ENCODE measurements at places on chromosomes 3 and 15. TPM values are rescaled to one million over a fixed set of nuclear protein-coding genes. Genes with fewer than 3 reads are reported as not detected.

- DNase-seq = no peak
Observed at GRCh38 chr15:71345186-71345585, 229.9 kb downstream of the THSD4 start.

DNA sequence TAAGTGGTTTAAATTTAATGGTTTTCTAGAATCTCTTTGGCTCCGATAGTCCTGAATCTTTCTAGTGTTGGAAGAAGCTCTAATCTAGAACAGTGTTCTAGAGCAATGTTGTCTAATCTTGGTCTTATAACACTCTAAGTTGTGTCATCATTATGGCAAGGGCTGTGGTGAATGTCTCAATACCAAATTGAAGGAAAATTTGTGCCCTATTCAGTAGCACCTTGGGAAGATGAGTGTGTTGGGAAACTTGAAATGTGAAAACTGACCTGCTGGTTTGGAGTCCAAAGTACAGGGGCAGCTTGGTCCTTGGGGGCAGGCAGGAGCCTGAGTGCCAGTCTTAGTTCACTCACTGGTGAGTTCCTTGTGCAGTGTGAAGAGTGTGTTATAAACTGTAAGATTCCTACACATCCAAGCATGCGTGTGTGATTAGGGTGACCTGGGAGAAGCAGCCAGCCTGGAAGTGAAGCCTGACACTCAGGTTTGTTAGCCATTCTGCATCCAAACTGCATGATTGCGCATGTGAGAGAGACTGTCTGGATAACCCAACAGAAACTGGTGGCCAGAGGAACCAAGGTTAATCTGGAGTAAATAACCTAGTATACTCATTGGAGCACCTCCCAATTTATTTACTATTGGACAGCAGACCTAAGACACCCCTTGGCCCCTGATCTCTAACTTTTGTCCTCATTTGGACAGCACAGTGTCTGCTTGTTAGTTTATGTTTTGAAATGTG lies 14.6 kb downstream of the ZNF592 start:
- DNase-seq = no peak

DNA sequence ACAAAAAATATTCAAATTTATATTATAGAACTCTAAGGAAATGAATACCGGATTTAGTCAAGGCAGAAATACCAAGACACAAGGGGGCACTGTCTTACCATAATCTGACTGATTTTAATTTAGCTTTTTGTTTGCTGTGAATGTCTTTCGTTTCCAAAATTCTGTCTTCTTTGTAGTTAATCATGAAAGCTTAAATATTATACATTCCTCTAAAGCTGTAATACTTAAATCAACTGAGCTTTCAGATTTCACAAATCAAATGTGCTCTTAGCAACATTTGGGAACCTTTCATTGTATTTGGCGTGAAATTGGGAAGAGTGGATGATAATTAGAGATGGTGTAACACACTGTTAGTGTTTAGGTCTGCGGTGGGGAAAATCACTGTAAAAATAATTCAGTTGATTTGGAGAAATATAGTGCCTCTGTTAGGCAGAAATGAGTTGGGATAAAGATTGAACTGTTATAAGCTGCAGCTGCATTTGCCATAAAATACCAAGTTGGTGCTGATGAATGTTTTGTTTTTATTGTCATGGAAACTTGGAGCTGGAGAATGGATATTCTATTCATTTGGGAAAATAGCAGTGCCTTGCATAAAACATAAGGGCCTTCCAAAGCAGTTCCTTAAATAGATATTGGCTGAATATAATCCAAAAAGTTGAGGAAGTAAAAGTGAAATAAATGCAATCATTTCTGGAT lies 228.2 kb downstream of the TCF12 start:
- no peak for DNase-seq

The PPP1R2 gene
- total RNA-seq = 52.2 TPM

The NEO1 gene
- total RNA-seq = 36.0 TPM

The KPNA4 gene
- total RNA-seq = 78.1 TPM

- no peak for DNase-seq
Observed at GRCh38 chr15:81256916-81257315, 60.2 kb downstream of the IL16 start.

DNA sequence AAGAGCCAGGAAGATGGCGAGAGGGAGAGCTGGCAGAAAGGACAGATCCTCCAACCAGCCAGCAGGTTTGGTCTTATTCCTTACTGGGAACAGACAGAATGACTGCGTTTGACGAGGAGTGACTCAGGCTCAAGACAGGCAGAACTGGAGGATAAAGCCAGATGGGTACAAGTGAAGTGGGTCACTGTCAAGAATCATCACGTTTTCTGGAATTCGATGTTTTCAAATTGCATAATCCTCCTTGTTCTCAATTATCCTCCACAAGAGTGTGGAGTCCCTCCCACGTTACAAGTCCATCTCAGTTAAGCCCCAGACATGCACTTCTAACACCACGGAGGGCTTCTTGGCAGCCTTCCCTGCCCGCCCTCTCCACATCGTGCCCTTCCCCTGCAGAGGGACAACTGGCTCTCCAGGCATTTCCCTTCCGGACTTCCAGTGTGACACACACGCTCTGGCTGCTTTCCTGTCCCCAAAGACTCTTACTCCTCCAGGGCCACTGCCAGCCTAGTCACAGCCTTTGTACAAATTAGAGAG lies 183.1 kb downstream of the CHST2 start:
- DNase-seq = no peak

The CHDH gene
- 0.60 TPM for total RNA-seq

- no peak for DNase-seq
Observed at GRCh38 chr15:83549623-83550022, 102.5 kb downstream of the SH3GL3 start.

The LRRC2 gene
- 0.81 TPM for total RNA-seq

GRCh38 chr3:155611456-155611855 lies 133.4 kb downstream of the PLCH1 start:
- no peak for DNase-seq

GRCh38 chr3:194960446-194961032 lies 274.9 kb downstream of the FAM43A start:
- DNase-seq = peak; percentile 14

- DNase-seq = no peak
Observed at GRCh38 chr3:125214738-125215137, 2.2 kb upstream of the SLC12A8 start.

The NCKIPSD gene
- total RNA-seq = 21.6 TPM

The GOLGA8G gene
- total RNA-seq = not detected

Measured in ureter (tissue), 1 donor.